ENCODE measurements at places on chromosomes 16 and 17. TPM values are rescaled to one million over a fixed set of nuclear protein-coding genes. Genes with fewer than 3 reads are reported as not detected.

DNA sequence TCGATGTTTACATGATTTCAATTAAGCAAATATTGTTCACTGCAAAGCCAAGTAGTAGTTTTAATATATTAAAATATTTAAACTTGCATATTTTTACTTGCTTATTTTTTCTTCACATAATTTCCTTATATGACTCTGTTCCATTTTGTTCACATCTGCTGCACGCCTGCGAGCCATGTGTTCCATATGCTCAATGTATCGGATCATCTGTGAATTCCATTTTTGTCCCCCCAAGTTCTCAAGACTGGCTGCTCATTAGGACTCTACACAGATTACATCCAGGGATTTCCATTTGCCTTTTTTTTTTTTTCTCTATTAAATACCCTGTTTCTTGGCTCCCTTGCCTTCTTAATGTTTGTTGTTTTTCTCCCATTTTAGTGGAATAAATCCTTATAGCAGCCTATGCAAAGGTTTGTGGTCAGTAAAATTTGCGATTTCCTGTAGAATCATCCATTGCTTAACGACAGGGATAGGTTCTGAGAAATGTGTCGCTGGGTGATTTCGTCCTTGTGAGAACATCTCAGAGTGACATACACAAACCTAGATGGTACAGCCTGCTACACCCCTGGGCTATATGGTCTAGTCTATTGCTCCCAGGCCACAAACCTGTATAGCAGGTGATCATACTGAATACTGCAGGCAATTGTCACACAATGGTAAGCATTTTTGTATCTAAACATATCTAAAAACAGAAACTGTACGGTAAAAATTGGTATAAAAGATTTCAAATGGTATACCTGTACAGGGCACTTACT is 30.2 kb upstream of the TEKT3 start:
- no peak for DNase-seq

Gene KRTAP4-6
- not detected for total RNA-seq

DNA sequence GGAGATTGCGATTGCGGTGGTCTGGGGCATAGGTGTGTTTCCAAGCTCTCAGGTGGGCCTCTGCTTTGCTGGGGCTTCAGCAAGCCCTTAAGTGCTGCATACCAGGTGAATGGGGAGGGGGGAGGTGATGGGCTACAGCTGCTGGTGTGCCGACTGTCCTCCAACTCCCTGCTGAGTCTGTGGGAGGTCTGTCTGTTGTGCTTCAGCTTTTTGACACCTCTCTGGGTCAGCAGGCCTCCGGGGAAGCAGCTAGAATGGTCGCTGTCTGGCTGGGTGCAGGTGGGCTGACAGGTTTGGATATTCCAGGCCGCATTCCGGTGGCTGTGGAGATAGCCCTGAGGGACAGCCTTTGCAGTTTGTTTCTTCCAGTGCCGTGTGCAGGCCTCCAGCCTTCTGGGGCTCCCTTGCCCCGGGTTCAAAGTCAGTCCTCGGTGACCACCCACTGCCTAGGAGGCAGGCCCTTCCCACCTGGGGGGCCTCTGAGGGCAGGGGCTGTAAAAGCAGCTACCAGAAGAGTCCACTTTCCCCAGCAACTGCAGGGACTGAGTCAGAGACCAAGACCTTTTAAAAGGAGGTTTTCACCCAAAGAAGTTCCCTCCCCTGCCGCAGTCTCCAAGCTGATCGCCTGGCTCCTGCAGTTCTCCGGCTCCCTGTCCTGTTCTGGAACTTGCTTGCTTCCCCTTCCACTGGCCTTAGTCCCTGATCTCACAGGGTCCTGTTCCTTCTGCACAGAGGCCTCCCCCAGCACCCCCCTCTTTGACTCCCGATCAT is 2.0 kb upstream of the TTYH2 start:
- DNase-seq: no peak

DNA sequence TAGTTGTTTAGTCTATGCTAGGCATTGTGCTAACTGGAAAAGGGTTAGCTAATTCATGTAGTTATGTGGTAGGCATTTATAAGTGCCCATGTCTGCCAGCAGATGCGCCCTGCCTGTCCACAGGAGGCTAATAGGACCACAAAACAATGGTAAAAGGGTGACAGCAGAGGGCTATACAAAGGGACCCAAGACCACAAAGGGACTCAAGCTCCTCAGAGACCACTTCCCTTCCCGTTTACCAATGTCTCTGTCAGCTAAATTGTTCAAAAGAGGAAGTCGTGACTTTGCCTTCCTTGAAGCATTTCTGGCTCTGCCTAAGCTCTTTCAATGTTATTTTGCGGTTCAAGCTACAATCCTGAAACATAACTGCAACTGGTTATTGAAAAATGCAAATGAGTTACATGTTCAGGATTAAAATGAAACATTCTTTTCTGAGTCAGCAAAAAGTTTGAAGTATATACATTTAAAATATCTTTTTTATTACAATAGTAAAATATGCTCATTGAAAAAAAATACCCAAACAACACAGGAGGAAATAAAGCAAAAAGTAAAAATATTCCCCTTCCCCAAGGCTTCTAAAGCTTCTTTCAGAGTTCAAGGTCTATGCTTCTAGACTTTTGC is 149.2 kb downstream of the MAF start:
- no peak for DNase-seq

Gene PERCC1
- total RNA-seq: 111 TPM

DNA sequence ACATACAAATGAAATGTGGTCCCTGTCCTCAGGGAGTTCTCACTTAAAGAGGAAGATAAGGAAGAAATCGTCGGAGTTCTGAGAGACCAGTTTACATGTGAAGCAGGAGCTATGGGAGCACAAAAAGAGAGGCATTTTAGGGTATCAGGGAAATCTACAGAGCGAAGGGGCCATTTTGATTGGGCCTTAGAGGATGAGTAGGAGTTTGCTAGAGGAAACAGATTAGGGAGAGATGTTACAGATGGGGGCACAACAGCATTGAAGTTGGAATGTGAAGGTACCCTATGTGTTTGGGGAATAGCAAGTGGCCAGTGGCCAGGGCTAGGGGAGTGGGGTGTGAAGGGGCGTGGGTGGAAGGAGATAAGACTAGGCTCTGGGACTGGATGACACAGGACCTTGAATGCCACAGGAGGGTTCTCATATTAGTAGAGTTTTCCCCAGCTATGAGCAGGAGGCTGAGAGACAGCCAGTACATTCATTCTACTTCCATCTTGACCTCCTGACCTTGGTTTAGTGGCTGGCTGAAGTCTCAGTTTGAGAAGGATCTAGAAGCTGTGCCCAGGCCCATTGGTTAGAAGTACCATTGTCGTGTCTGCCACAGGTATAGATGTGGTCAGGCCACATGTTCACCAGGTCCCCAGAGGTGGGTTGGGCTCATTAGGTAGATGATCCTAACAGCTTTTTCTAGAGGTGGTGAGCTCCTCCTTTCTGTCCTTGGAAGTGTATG is 34.8 kb downstream of the CPNE2 start:
- DNase-seq: no peak

- DNase-seq: no peak
Measured at GRCh38 chr17:10323812-10324610, 48.8 kb downstream of the MYH13 start.

GRCh38 chr17:57528058-57528451 is 217.0 kb downstream of the CCDC182 start:
- no peak for DNase-seq

DNA sequence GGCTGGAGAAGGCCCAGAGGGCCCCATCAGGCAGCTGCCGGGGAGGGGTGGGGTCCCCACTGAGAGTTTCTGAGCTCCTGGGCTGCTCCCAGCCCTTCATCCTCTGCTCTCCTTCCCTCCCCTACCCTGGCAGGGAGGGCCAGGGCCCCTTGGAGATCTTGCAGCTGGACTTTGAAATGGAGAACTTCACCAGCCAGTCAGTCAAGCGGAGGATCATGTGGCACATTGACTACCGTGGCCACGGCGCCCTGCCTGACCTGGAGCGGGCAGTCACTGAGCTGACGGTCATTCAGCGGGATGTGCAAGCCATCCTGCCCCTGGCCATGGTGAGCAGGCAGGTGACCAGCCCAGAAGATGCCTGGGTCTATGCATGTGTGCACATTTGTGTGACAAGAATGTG is 49.5 kb downstream of the TMEM132E start:
- no peak for DNase-seq

DNA sequence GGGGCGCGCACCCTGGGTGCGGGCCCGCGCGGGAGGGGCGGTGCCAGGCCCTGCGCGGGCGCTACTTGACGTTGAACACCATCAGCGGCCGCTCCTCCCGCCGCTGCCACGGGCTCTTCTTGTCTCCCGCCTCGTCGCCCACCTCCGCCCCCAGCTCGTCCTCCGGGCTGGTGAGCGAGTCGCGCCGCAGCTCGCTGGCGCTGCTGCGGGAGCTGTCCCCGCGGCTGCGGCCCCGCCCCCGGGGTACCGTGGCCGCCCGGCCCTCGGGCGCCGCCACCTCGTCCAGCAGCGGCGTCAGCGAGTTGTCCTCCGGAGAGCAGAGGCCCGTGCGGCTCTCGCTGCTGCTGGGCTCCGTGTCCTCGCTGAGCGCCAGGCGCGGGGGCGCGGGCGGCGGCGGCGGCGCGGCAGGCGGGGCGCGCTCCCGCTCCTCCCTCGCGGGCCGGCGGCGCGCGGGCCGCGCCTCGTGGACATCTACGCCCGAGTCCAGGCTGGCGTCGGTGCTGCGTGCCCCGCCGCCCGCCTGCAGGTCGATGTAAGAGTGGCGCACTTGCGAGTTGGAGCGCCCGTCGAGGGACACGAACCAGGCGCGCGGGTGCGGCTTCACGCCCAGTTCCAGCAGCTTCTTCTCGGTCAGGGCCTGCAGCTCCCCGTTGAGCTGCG is 8.7 kb downstream of the GRN start:
- DNase-seq: no peak

Data from SJCRH30 (cell line).